ENCODE measurements at places on chromosomes 2 and 18.

GRCh38 chr2:20371323-20372025, 20.8 kb upstream of the PUM2 start:
- no peak for DNase-seq

DNA sequence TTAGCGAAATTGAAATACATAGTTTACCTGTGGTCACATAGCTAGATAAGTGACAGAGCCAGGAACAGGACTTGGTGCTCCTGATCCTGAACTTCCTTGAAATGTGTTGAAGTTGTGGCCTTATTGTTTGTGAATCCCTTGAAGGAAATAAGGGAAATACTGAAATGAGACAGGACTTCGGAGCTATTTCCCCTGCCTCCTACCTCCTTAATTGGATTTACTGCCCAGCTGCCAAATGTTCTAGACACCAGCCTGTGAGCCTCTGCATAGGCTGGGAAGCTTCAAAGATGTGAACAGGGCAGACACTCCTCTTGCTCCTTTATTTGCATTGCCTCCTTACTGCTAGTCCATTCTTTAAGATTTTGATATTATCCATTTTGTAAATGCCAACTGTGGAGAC, 135.2 kb downstream of the PRPF40A start:
- no peak for DNase-seq

DNA sequence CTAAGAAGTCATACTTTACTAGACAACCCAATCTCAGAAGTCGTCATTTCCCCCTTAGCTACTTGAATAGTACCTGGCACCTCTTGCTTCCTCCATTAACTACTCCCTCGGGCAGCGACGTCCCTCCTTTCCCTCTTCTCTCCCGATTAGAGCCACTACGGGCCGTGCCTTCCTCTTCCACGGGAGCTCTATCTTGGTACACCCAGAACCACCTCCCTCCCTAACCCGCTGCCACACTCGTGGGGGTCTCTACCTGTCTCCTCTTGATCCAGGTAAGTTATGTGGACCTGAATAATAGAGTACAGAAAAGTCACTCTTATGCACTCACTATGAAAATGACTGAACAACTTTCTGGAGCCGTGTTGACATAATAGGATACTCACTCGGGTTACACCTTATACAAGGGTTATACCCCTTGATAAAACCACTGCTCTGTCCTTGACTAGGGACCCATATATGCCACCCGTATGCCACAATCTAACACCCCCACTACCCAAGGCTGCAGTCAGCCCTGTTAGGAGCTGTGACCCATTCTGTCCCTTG, 595 bp upstream of the HDHD2 start:
- no peak for DNase-seq

DNA sequence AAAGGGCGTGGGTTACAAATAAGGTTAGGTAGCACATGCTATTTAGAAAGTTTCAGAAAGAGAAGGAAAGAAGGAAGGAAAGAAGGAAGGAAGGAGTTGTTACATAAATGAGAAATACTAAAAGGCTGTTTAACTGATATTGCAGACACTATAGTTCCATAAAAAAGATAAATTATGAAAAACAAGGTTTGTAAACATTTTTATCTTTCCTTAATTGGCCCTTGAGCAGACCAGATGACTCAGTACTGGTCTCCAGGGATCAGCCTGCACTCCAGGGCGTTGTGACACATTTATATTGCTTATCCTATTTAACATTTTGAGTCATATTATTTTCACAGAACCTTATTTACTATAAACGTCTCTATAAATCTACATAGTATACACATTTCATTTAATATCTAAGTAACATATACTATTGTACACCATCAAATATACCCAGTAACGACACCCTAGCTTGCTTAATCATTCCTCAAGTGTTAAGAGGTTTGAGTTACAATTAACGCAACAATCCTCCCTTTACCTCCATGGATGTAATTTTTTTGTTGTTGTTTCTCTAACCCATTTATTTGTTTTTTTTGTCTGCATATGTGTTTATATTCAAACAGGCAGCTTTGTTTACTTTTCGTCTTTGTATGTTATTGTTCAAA, 2.8 kb upstream of the RAB31 start:
- no peak for DNase-seq

DNA sequence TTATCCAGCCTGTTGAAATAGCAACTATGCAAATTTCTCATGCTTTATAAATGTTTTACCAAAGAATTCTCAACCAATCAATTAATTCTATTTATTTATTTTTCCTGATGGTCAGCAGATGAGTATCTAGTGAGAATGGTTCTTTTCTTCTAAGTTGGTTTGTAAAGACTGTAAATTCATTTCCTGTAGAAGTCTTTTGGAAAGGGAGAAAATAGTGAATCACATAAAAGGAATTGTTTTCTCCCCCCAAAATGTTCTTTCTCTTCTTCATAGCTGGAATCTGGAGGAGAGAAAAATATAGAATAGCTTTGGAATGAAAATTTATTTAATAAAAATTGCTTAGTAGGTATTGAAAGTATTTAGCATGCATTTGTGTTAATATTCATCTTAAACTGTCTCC, 836.1 kb upstream of the ZEB2 start:
- DNase-seq: no peak

GRCh38 chr2:119315241-119315925, 51.3 kb downstream of the C2orf76 start:
- DNase-seq: no peak

DNA sequence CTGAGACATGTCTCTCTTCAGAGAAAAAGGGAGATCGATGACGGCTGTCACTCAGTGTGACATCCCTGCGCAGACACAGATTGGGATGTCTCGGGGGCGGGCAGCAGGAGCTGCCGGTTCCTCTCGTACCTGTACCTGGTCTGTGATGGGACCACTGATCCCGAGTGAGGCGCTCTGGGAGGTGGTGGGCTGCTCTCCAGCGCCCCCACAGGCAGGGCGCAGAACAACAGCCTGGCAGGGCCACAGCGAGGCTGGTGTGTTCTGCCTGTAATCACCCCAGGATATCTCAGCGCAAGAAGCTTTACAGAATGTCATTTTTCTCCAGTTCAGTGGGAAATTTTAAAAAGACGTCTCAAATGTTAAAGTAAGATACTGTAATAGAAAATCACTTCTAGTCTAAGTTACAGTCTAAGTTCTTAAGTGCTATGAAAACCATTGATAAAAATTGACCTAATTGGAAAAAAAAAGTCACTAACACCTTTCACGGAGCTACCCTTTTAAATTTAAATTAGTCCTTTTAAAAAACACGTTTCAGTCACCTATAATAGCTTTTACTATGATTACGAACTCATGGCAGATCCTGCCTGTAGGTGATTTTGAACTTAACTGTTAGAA, 189.8 kb downstream of the SNTG2 start:
- peak; percentile 42 for DNase-seq

DNA sequence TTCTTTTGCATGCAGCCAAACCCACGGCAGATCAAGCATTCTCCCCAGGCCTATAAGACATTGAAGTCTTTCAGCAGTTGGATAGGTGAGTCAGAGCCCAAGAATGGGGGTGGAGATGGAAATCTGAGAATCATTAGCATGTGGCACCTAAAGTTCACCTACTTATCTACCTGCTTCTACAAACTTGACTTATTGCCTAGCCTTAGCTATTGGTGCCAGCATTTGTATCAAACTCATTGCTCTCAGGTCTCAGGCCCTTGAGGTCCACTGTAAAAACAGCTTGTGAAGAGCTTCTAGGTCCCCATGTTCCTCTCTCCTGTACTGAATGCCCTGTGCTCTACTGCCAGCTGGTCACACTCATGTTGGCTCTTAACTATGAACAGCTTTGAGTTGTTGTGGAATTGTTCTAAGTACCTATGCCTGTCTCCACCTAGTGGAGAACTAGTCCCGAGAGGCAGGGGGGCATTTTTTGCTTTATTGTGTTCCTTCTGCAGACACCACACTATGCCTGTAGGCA, 278.4 kb upstream of the SPRED2 start:
- DNase-seq: no peak

GRCh38 chr2:231640241-231640640, 47.6 kb downstream of the TEX44 start:
- no peak for DNase-seq

- no peak for DNase-seq
These were observed 74.3 kb downstream of the LONRF2 start for GRCh38 chr2:100248044-100248330.

GRCh38 chr2:157948856-157949255, 72.7 kb upstream of the ACVR1 start:
- DNase-seq: no peak

GRCh38 chr2:21358976-21359375, 235.2 kb downstream of the TDRD15 start:
- no peak for DNase-seq

GRCh38 chr2:212995920-212996319, 155.5 kb downstream of the IKZF2 start:
- DNase-seq: no peak

- DNase-seq: no peak
These were observed 1.7 kb downstream of the ZNF513 start for GRCh38 chr2:27378809-27379290.

GRCh38 chr18:72692086-72692485, 147.9 kb upstream of the CBLN2 start:
- DNase-seq: no peak

DNA sequence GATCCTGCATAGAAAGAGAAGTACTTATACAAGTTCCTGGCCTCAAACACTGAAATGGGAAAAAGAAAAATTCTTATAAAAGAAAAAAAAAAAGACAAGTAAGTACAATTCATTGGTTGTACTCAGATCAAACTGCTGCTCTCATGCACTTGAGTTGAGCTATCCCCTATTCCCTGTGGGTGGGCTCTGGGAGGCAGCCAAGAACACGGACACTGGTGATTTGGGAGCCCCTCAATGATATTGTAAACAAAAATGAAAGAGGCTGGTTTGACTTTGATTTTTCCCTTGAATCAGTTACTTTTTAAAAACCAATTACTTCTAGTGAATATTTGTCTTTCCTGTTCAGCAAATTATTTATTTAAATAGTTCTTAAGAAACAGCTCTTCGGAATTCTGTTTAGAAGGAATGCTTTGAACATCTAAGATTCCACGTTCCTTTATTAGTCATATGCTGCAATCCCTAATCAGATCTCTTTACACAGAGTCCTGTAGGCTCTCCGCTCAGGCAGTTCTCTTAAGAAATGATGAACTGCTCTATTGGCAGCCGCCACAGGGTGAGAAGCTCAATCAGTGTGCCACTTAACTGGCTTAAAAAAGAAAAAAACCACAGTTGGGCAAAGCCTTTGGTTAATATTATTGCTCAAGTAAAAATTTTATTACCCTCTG, 225.1 kb downstream of the TMEM182 start:
- DNase-seq: no peak

All from stimulated activated CD4-positive, alpha-beta T cell treated with anti-CD3 and anti-CD28 coated beads, Interleukin-15, amount 100 ng/mL, for 1 hour (primary cell).